Activated T-helper 1 cell treated with anti-CD3 and anti-CD28 coated beads, Interleukin-12 subunit alpha, Interleukin-12 subunit beta, Interleukin-2, Interleukin-4 antibody, amounts not matched to agents 30 ng/mL and 10 ng/mL and 1 ng/mL, durations not matched to agents 14 hours and 24 hours and 36 hours (primary cell): ENCODE measurements at places on chromosomes 11 and 22.

GRCh38 chr22:31944700-31945442 is 536 bp downstream of the YWHAH start:
- DNase-seq, result peak; percentile 17

DNA sequence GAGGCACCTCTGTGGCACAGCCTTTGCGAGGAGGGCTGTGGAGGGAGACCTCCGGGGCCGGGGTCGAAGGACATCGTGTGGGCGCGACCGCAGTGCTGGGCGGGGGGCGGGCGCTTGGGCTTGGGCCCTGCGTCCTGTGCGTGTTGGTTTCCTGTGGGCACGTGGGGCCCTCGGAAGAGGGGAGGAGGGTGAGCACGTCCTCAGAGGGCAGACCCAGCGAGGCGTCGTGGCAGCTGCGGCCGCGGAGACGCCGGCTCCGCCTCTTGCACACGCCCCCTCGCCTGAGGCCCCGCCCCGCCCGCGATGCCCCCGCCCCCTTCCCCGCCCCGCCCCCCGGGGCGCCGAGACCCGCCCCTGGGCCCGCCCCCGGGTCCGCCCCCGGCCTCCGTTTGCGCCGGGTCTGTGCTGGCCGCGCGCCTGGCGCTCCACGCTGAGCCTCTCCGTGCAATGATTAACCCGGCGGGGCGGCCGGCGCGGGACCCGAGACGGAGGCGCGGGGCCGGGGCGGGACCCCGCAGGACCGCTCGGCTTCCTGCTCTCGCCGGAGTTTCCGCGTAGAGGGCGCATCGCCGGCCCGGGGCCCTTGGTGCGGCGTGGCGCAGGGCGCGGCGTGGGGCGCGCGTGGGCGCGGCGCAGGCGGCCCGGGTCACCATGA is at the start of gene PRR5:
TSS of gene PRR5 (plus strand) at position 381 of the 655 bp plus-strand sequence. CDS start at position 652, 271 bp downstream.
- peak; percentile 78 for DNase-seq

DNA sequence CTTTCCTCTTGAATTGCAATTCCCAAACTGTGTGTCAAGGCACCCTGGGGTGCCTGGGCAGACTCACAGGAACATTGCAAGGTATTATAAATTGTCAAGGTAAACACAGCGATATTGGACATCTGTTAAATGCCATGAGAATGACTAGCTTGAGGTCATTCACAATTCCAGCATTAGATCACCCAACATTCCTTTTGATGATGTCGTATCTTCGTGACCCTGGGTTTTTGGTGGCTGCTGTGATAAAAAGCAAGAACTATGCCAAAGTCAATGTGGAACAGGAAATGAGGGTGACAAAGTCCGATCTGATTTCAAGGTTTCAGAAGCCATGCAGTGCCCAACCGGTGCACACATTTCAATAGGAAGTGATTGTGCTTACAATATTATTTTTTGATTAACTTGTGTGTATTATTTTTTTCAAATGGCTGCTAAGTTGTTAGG is 458.4 kb downstream of the MIAT start:
- DNase-seq, result no peak

DNA sequence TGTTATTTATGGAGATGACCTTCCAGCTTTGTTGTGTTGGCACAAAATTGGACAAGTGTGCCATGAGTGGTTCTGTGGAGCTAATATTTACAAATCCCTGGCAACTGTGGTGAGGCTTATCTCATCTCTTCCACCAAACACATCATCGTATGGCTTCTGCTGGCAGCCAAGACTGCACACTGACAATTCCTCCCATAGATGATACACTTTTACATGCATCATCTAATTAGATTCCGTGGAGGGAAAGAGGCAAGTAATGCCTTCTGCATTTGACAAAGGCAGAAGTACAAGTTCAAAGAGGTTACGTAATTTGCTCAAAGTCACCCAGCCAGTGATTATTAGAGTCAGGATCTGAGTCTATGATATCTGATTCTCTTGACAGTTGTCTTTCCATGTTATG is 62.7 kb upstream of the KIRREL3 start:
- no peak for DNase-seq

DNA sequence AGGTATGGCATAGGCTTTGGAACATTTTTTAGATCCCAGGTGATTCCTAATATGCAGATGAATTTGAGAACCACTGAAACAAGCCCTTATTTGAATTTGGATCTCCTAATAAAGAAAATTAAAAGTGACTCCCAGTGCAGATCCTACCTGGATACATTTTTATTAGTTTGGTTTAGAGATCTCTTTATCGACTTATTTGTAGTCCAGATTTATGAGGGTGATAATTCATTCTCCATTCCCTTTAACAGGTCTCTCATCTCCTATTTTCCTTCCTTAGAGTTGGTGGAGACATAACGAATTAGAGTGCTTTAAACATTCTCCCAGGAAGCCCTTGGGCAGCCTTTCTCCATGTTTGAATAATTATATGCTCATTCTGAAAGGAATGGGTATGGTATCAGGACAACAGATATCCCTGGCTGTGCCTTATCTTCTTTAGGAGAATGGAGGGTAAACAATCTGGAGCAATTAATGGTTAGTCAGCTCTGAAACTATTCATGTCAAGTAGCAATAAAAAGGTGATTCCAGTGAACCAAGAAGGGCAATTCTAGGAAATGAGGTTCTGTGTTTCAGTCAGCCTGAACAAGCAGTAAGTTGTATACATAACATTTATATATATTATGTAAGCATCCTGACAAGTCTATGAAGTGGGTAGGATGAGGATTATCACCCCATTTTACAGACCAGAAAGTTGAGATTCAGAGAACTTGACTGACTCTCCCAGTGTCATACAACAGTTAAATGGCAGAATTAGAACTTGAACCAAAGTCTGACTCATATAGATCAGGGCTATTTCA is 53.9 kb upstream of the RCE1 start:
- no peak for DNase-seq

GRCh38 chr11:47778878-47779483 is 11.8 kb upstream of the FNBP4 start:
- no peak for DNase-seq

DNA sequence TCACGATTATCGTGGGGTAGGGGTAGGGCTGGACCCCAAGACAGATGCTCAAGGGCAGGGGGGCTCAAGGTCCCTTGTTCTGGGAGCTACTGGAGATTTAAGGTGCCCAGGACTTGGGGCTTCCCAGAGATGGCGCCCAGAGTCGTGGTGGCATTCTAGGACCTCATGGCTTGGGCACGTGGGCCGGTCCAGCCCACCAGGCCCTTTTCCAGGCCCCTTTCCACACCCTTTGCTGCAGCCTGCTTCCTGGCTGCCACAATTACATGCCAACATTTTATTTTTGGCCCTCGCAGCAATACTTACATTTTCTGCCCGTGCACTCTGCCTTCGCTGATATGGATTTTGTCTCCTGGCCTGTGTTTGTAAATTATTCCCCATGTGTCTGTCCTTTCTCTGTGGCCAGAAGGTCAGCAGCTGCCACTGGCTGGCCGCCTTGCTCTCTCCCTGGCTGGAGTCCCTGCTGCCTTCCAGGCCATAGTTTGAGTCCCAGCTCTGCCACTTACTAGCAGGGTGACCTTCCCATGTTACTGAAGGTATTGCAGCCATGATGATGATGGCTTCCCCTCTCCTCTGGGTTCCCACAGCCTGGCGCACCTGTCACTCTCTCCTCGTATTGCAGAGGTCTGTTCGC is 11.2 kb downstream of the MB start:
- no peak for DNase-seq

DNA sequence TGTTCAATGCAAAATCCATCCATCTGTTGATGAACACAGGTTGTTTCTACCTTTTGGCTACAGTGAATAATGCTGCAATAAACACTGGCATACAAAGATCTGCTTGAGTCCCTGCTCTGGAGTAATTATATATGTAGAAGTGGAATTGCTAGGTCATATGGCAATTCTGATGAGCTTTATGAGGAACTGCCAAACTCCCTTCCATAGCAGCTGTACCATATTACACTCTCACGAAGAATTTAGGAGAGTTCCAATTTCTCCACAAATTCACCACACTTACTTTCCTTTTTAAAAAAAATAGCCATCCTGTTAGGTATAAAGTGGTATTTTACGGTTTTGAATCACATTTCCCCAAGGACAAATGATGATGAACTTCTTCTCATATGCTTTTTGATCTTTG is 62.2 kb downstream of the RSF1 start:
- DNase-seq, result no peak

- no peak for DNase-seq
These were observed 86.0 kb downstream of the SCN3B start for GRCh38 chr11:123568367-123568870.

GRCh38 chr11:126159719-126160344 is 51.6 kb downstream of the RPUSD4 start:
- DNase-seq, result no peak

DNA sequence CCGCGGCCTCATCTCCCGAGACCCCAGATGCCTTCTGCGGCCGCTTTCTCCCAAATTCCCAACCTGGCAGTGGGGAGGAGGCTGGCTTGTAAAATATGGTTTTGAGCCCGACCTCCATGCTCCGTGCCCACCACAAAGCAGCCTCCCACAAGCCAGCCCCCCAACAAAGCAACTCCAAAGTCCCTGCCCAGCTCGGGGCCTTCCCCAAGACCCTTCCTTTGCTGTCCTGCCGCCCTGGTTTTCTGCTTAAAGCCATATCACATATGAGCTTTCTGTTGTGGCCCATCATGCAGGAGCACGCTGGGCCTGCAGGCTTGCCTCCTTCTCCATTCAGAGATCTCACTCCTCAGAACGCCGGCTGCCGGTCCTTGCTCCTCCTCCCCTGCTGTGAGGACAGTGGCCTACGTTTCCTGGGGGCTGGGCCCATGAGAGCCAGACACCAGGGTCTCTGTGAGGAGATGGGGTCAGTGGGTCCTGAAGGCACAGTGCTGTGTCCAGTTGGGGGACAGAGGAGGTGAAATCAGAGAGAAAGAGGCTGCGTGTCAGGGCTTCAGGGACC is 680.0 kb downstream of the BRD1 start:
- no peak for DNase-seq

DNA sequence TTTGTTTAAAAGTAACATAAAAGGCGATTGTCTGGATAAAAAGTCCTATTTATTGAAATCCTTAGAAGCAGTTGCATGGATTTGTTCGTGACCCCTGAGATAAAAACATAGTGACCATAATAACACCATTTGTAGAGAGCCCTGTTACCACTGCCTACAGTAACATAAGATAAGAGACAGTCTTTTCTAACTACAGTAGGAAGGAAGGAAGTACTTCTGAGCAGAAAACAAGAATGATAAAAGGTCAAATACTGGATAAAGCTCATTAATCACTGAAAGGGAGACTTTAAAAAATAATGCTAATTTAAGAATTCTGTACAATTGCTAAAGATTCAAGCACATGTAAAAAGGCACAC is 47.1 kb upstream of the SOX6 start:
- DNase-seq, result no peak

GRCh38 chr11:102767800-102768199 is 12.6 kb downstream of the MMP10 start:
- DNase-seq, result no peak

DNA sequence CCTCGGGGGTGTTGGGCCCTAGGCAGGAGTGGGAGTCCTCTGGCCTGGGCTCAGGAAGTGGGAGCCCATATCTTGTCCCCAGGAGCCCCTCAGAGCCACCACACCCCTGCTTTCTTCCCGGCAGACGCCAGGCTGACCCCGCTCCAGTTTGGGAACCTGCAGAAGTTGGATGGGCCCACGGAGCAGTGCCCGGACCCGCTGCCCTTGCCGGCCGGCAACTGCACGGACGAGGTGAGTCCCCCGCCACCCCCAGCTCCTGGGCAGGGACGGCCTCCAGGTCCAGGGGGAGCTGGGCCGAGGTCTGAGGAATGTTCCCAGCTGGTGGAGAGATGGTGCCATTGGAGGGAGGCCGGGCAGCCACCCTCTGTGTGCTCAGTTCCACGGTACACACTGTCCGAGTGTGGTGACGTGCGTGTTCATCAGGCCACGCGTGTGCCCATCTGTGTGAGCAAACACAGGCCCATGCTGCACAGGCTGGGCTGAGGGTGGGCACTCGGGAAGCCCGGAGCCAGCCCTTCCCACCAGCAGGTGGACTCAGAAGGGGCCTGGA is 4.8 kb downstream of the MUC5B start:
- no peak for DNase-seq

GRCh38 chr11:71391796-71392195 is 56.4 kb downstream of the DHCR7 start:
- no peak for DNase-seq

DNA sequence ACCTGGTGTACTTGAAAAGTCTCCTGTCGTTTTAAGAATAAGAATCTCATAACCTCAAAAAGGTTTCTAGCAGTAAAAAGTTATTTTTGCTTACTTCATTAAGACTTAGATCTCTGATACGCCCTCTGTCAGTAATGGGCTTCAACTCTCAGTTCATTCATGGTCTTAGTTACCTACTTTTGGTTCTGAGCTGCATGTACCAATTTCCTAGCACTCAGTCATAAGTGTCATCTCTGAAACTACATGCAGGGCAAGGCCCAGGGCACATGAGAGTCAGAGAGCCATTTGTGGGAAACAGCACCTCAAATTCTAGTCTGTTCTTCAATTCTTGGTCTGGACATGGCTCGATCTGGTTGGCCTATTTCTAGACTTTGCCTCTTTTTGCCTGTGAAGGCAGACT is 838.4 kb downstream of the FAM181B start:
- no peak for DNase-seq

DNA sequence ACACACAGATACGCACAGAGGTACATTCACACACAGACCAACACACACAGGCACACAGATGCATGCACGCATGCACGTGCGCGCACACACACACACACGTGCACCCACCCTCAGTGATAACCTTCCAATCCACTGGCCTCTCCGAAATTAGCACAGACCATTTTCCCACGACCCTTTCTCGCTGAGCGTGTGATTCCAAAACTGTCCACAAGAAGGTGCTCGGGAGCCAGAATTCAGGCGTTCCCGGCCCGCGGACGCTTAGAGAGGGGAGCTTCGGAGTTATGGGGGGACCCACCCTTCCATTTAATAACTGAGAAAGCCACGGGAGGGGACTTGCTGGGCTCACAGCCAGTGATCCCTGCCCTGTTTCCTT is 33.8 kb upstream of the SLC35C1 start:
- peak; percentile 55 for DNase-seq

GRCh38 chr22:40631925-40632324 is 4.6 kb downstream of the MRTFA start:
- DNase-seq, result no peak

GRCh38 chr11:5992604-5993251 is 5.9 kb upstream of the OR52L1 start:
- DNase-seq, result no peak

DNA sequence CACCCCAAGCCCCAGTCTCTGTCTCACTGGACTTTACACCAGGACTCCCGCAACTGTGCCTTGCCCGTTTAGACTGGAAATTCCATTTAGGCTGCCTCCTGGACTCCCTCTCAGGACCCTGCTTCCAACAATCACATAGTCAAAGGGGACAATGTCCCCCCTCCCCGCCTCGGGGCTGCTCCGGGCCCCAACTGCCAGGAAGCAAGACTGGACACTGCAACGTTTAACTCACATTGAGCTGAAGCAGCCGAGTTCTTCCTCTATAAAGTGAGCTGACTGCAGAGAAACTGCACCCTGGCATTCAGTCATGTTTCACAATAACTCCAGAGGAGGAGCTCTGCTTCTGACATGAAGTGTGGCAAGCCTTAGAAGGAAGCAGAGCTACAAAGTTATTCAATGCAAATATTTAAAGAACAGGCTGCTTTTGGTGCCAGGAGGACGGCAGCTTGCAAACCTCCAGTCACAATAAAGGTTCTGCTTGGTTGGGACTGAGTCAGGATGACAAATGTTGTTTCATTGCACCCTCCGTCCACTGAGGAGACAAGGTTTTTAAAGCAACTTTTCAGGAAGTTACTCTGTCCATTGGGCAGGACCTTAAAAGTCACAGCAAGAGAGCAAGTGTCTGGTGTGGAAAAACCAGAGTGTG is 19.9 kb downstream of the PACSIN2 start:
- DNase-seq, result no peak
